Kidney epithelial cell (primary cell): ENCODE measurements at places on chromosomes 7 and 10. TPM values are rescaled to one million over a fixed set of nuclear protein-coding genes. Genes with fewer than 3 reads are reported as not detected.

DNA sequence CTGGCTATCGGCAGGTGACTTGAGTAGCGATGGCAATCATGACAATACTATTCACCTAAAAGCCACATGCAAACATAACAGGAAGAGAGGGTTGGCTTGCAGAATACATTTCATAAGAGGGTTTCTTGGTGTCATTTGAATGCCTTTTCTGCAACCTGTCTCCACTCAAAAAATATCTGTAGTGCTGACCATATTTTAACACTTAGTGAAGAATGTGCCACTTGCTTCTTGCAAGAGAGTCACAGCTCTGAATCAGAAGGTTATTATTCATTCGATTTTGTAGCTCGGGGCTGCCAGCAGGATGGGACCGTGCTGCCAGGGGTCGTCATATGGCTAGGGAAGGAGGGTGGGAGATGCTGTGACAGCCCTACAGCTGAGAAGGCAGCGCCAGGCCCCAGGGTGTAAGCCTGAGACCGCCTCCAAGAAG, 152.0 kb upstream of the PITRM1 start:
- no peak for DNase-seq

- DNase-seq: no peak
Observed at GRCh38 chr7:146175716-146176115, 59.1 kb downstream of the CNTNAP2 start.

DNA sequence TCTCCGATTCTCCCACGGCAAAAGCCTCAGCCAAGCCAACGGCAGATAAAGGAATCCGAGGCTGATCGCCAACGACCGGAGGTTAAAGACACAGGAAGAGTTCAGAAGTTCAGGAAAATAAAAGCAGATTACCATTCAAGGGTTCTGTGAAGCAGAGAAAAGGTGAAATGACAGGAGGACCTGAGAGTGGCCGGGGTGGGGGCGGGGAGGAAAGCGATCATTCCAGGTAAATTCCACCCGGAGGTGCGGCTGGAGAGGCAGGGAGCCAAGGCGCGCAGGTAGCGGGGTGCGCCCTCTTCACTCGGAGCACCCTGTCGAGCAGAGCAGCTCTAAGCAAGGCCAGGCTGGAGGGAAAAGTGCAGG, 35.3 kb upstream of the SEPHS1 start:
- DNase-seq: no peak

GRCh38 chr10:120462018-120462682, 5.1 kb downstream of the PLPP4 start:
- DNase-seq: no peak

DNA sequence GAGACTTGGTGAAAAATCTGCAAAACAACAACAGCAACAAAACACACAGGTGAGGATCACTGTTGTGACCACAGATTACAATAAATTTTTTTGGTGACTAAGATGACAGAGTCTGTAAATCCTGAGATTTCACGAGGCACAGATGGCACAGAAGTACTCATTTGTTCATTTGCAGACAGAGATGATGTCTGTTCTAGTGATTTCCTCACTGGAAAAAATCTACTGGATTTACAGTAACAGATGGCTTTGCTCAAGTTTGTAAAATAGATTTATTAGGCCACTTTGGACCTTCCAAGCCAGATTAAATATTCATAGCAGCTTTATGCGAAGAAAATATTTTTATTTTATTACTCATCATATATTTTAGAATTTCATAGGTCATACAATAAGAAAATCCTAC, 113.5 kb upstream of the IL6 start:
- no peak for DNase-seq

DNA sequence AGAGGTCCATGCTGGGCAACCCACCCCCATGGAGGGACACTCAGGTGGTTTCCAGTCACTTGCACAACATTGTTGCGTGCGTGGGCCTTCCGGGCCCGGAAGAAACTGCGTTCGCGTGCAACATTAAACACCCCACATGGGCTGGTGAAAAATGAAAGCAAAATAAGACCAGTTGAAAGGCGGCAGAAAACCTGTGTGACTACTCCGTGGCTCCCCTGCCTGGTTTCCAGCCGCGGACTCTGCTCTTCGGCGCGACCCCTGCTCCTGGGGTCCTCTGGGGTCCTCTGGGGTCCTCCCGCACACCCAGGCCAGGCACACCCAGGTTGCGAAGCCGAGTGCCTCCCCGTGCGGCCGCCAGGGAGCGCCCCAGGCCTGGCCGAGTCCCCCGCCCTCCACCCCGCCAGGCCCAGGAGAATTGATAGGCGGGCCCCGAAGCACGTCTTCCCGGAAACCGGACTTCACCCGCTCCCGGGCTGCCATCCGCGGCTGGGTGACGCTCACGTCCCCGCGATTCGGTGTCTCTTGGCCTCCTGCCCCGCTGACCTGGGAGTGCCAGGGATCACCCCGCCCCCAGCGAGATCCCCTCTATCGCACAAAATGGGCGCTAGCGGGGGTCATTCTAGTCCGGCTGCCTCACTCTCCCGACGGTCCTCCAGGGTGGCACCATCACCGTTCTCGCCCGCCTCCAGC, 1.9 kb upstream of the SH2D4B start:
- no peak for DNase-seq

GRCh38 chr10:5860066-5860465, 29.6 kb downstream of the ANKRD16 start:
- DNase-seq: no peak

Gene CPA4
- total RNA-seq: 0.14 and 0.25 TPM in 2 replicates
